ENCODE measurements at places on chromosomes 5 and 9.

GRCh38 chr9:86491468-86492266 lies 137.5 kb upstream of the TUT7 start:
- DNase-seq: no peak

DNA sequence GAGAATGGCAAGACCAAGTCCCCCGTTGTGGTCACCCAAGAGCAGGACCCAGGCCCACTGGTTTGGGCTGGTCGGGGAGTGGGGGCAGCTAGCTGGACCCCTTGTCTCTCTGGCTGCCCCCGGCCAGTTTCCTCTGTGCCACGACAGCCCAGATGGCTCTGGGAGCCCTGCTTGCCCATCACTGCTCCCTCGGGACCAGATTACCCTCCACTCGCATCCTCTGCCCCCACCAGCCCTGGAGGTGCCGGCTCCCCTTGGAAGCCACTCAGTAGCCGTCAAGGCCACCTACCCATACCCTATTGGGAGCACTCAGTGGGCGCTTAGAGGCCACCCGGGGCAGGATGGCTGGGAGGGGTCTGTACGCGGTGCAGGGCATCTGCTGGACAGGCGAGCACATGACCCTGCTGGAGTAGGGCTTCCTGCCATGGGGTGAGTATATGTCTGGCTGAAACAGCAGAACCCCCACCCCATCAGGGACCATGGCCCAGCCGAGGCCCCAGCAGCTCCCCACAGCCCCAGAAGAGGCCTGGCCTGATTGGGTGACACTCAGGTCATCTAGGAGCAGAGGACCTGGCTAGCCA lies 70.0 kb downstream of the ZNF354C start:
- no peak for DNase-seq

GRCh38 chr9:35508069-35508468 lies 18.2 kb downstream of the RUSC2 start:
- DNase-seq: no peak

DNA sequence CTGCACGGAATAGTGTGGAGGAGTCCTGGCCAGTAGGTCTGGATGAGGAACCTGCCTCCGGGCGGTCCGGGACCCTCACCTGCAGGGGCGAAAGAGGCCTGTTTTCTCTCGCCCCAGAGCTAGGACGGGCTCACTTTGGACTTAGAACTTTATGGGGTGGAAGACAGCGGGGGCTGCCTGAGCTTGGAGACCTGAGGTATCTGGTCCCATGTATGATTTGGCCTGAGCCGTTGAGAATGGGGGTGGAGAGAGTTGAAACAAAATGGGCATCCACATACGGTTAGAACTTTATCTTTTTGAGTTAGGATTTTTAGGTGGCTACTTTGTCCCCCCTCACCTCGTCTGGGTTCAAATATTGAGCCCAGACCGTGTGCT lies 681 bp upstream of the ETF1 start:
- DNase-seq: no peak

GRCh38 chr9:2718001-2718697 lies 839 bp downstream of the KCNV2 start:
- DNase-seq: no peak

GRCh38 chr9:128145536-128145935 lies 3.7 kb upstream of the LCN2 start:
- no peak for DNase-seq
